ENCODE measurements at places on chromosomes 5 and 9.

DNA sequence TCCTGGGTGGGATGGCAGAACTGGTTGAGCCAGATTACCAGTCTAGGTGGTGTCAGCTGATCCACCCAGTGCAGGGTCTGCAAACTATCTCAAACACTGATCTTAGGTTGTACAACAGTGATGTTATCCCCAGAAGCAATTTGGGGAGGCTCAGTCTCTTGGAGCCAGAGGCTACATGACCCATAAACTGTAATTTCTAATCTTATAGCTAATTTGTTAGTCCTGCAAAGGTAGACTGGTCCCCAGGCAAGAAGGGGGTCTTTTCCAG, 5.3 kb upstream of the ZNF366 start:
- no peak for DNase-seq

DNA sequence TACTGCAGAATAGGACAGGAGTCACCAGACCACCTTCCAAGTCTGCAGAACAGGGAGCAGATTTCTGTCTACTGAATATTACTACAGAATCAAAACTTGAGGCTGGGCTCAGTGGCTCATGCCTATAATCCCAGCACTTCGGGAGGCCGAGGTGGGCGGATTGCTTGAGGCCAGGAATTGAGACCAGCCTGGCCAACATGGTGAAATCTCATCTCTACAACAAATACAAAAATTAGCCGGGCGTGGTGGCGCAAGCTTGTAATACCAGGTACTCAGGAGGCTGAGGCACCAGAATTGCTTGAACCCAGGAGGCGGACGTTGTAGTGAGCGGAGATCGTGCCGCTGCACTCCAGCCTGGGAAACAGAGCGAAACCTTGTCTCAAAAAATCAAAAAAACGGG, 710.8 kb upstream of the WWC1 start:
- no peak for DNase-seq

GRCh38 chr9:114852050-114852594, 46.3 kb upstream of the TNFSF15 start:
- no peak for DNase-seq

- DNase-seq, result no peak
These were observed 305.4 kb upstream of the MSX2 start for GRCh38 chr5:174418809-174419539.

- DNase-seq, result no peak
These were observed 57.8 kb upstream of the LPAR1 start for GRCh38 chr9:111096051-111096450.

DNA sequence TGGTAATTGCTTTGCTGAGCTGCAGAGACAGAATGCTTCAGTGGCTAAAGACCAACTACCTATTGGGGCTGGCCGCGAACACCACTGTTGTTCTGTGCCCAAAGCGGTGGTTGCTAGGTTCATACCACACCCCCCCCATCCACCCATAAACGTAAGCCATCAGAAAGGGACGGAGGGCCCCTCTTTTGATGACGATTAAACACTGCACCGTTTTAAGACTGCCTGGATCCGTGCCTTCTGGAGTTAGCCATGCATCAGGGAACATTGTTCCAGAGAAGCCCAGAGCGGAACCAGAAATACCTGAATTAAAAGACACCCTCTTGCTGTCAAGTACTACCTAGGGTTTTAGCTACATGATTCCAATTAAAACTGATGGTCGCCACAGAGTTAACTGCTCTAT, 369.1 kb upstream of the DAP start:
- no peak for DNase-seq

- no peak for DNase-seq
These were observed 19.1 kb upstream of the SLC9A3 start for GRCh38 chr5:543351-543750.

DNA sequence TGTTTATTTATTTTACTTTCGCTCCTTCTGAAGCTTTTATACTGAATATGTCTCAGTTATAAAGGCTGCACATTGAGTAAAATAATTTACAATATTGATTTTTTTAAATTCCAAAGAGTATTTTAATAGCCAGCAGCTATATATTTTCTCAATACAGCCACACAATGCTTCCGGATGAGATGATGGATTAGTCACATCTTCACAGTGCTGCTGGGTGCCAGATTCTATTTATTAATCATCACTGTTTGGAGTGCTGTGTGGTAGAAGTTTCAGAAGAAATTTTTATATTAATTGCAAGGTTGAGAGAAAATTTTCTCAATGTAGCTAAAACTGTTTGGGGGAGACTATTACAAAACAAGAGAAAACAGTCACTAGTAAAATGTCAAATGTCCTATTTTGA, 989.8 kb downstream of the TLE4 start:
- DNase-seq, result no peak

GRCh38 chr9:37623267-37623666, 27.5 kb upstream of the FRMPD1 start:
- DNase-seq, result no peak

GRCh38 chr9:98992885-98993569, 49.3 kb downstream of the COL15A1 start:
- no peak for DNase-seq

- DNase-seq, result no peak
These were observed 55.1 kb upstream of the ZNF608 start for GRCh38 chr5:124801551-124801950.

DNA sequence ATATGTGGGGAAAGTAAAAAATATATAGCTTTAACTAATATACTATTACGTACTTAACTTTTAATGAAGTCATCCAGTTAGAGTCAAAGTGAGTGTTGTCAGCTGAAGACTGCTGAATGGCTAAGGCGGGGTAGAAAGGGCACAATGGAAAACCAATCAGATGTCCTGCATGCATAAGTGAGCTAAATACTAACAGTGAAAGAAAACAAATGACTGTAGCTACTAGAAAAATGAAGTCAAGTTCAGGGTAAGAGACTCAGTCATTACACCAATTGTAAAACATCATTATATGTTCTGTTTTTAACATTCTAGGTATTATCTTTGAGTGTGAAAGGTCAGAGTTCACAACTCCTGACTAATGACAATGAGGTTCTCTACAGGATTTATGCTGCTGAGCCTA, 295.2 kb downstream of the ADGRV1 start:
- no peak for DNase-seq

DNA sequence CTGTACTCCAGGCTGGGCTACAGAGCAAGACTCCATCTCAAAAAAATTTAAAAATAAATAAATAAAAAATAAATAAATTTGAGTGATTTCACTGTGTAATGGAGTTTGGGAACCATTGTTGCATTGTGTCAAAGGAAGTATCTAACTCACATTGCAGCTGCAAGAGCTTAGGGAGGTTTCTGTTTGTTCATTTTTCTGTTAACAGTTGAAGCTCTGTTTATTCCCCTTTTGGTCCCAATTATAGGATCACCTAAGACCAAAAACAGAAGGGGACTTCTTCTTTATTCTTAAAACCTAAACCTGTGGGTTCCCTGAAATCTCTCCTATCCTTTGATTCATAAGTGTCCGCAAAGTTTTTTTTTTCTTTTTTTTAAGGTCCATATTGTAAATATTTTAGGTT, 28.6 kb upstream of the PCAT7 start:
- DNase-seq, result no peak

DNA sequence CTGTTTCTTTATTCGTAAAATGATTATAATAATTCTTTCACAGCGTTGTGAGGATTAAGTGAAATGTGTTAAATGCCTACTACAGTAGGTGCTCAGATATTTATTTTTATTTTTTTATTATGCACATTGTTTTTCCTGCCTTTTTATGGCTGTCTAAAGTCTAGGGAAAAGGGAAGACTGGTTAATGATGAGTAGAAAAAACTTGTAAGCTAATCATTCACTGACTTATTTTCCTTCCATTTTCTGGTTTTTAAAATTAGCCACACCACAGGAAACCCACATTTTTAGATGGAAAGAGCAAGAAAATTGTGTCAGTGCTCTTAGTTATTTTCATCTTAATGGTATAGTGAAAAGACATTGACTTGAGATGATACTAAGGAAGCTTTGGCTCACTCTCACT, 3.9 kb upstream of the PCYOX1L start:
- DNase-seq, result no peak

DNA sequence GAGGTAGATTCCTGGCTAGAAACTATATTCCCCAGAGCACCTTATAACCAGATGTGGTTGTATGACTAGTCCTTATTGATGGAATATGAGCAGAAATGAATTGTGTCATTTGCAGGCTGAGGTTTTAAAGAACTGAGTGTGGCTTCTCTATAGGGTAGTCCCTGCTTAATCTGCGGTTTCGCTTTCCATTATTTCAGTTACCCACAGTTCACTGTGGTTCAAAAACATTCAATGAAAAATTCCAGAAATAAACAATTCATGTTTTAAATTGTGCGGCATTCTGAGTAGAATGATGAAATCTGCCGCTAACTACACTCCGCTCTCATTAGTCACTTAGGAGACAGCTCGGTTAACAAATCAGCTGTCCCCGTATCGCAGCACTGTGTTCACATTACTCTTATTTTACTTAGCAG, 65.1 kb downstream of the ANKRD55 start:
- no peak for DNase-seq

- no peak for DNase-seq
These were observed 57.6 kb downstream of the MLLT3 start for GRCh38 chr9:20564650-20565049.

DNA sequence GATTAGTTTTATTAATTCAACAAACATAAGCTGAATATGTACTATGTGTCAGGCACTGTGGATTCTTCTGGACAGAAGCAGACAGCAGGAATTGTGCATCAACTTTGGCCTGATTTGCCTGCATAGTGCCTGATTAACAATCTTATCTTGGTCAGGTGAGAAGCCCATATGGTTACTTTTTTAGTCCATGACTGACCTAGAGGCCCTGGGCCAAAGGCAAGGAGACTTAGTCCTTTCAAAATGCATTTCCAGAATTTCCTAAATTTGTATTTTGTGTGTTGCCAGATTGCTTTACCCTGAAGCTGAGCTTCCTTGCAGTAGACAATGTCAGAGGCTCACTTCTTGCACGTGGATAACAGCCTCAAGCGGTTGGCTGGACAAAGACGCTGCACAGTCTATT, 286.7 kb downstream of the SPOCK1 start:
- DNase-seq, result no peak

GRCh38 chr9:91156451-91157234, 205.1 kb downstream of the AUH start:
- no peak for DNase-seq

Data from activated naive CD8-positive, alpha-beta T cell treated with anti-CD3 and anti-CD28 coated beads, Interleukin-2, amount 50 U/mL, for 16 hours (primary cell).